ENCODE measurements at places on chromosomes 2 and 18.

- no peak for DNase-seq
These were observed 98.3 kb upstream of the LDLRAD4 start for GRCh38 chr18:13120255-13120654.

GRCh38 chr18:79583426-79583825 is 96.2 kb upstream of the CTDP1 start:
- no peak for DNase-seq

DNA sequence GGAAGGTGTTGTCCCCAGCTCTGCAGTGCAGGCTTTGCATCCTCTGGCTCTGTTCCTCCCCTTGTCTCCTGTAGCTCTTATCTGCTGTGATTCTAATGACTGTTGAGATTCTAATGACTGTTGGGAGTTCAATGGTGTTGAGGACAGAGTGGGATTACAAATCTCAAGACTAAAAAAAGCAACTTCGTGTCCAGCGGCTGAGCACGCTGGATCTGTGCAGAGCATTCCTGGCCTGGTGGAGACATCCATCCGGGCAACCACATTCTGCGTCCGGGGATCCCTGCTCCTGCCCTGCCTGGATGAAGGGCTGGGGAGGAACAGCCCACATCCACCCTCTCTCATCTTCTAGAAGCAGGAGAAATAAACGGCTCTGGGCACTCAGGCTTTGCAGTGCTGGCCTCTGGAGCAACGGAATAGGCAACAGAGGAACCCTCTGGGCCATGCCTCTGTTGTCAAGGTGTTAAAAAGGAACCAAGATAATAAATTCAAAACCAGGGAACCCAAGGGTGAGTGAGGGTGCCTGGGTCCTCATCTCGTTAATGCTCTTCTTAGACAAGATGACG is 106.7 kb upstream of the ASB18 start:
- no peak for DNase-seq

DNA sequence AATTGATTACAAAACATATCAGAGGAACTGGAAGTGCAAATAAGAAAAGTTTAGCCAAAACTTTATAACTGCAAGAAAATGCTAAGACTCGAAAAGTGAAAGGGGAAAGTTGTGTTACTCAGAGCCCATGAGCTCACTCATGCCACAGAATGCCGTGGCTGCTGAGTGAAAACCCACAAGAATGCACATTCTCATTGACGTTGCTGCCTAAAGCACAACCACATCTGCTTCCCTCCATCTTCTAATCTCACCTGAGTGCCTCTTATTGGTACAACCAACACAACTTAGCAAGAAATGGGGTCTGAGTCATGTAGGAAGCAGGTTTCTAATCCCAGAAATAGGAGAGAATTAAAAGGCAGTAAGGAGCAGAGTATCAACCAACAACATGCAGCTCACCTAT is 259.7 kb downstream of the LNPK start:
- DNase-seq = peak; percentile 28

- no peak for DNase-seq
These were observed 2036.2 kb upstream of the PIK3C3 start for GRCh38 chr18:39918847-39919246.

- DNase-seq = no peak
These were observed 214.3 kb upstream of the LYPD1 start for GRCh38 chr2:132884292-132884691.

DNA sequence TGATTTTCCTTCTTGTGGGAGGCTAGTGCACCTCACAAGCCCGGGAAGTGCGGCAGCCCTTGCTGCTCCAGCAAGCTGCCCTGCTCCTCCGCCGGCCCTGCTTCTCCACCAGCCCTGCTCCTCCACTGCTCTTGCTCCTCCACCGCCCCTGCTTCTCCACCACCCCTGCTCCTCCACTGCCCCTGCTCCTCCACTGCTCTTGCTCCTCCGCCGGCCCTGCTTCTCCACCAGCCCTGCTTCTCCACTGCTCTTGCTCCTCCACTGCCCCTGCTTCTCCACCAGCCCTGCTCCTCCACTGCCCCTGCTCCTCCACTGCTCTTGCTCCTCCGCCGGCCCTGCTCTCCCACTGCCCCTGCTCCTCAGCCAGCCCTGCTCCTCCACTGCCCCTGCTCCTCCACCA is 95.6 kb downstream of the NDUFA10 start:
- no peak for DNase-seq

GRCh38 chr18:49778826-49779465 is 34.4 kb downstream of the ACAA2 start:
- no peak for DNase-seq

DNA sequence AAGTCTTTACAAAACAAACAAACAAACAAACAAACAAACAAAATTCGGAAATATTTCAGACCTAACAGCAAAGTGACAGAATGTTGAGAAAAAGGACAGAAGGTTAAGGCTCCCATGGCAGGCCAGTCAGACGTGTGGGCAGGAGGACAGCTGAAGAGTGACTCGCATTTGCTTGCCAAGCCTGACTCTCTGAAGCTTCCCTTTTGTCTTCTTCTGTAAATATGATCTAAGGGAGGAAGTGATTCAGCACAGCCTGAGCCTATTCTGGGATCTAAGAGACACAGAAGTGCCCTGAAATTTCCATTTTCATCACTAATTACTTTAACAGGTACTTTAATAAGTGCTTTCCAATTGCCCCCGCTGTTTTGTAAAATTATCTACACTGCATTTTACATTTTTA is 134.0 kb upstream of the LYPD1 start:
- peak; percentile 82 for DNase-seq

DNA sequence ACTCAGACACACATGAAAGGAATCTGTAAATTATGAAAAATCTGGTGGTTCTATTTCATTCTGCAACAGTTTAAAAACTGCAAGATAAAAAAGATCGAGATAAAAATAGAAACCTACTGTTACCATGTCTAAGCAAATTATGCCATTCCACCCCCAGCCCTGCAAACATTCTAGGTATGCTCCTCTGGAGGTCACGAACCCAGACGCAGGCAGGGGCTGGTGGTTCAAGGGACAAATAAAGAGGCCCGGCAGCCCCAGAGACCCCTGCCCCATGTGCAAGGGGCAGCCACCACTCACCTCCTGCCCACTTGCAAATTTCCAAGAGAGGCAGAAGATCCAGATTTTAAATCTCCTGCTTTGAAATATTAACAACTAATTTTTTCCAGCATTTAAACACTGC is 210.5 kb downstream of the ANAPC1 start:
- no peak for DNase-seq

- no peak for DNase-seq
These were observed 463.2 kb downstream of the CDH2 start for GRCh38 chr18:27713738-27714095.

DNA sequence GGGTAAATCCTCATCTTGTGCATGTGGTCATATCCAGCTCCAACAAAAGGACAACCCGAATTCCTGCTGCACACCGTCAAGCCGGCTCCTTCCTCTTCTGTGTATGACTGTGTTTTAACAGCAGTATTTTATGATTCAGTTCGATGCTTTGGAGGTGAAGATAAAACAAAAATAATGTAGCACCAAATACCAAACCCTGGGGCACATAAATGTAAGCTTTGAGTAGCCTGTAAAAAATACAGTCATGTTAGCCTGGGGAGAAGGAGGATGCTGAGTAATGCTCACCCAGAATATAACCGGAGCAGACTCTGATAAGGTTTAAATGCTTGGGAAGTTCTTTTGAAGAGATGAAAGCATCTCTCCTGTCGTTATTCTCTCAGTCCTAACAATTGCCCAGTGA is 225.0 kb downstream of the SUCLG1 start:
- peak; percentile 45 for DNase-seq

GRCh38 chr2:45681675-45682074 is 30.2 kb downstream of the PRKCE start:
- peak; percentile 92 for DNase-seq

GRCh38 chr2:64787698-64788097 is 134.0 kb upstream of the SERTAD2 start:
- DNase-seq = no peak

DNA sequence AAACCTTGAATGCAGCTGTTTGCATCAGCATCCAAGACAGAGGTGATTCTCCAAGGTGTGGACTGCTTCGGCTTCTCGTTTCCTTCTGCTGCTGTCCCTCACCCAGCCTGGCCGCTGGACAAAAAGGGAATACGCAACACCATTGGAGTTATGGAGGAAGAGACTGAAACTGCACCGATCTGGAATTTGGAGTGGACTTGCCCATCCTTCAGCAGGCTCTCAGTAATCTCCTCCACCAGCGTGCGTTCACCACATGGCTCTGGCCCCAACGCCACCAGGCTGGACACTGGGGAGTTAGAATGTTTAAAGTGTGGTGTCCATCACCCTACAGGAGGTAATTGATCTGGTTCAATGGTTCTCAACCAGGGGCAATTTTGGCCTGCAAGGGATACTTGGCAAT is 41.4 kb upstream of the ID2 start:
- DNase-seq = no peak

- no peak for DNase-seq
These were observed 25.6 kb downstream of the SEMA4F start for GRCh38 chr2:74679615-74680014.

GRCh38 chr2:7190587-7191324 is 273.5 kb downstream of the RNF144A start:
- no peak for DNase-seq

DNA sequence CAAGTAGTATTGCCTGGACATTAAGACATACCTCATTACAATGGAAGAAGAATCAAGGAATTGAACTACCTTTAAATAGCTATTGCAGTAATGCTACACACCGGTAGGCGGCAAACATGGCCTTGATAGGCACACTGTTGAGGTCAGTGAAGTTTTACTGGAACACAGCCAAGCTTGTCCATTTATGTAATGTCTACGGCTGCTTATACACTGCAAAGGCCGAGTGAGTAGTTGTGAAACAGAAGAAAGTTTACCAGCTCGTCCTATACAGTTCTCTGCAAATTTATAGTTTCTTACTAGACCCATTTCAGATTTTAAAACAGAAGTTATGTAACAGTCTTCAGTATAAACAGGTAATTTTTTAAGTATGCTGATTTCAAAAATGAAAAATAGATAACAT is 38.8 kb downstream of the PPP4R1 start:
- DNase-seq = peak; percentile 95

DNA sequence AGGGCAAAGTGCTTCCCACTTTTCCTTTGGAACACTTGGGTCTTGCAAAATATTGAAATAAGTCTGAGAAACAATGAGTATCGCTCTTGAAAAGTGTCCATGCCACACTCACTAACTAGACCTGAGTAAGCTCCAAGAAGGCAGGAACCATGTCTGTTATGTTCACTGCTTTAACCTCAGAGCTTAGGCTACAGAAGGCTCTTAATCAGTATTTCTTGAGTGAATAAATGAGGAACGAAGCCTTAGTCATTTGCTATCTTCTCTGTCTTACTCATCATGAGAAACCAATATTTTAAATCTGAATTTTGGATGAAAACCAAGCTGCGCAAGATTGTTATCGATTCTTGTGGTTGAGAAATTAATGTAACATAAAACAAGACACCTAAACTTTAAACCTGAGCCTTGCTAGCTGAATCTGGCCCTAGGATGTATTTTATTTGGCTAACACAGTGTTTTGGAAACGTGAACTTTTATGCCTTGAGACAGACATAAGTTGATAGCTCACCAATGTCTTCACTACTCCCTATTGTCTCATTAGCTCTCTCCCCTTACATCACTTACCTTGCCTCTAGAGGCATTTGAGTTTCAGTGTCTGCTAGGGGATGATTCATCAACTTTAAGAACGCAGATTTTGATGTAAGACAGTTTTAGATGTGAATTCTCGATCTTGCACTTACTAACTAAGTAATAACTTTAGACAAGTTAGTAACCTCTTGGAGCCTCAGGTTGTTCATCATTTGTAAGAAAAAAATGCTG is 392.8 kb upstream of the MEIS1 start:
- no peak for DNase-seq

GRCh38 chr2:141927536-141927935 is 203.3 kb downstream of the LRP1B start:
- no peak for DNase-seq

- DNase-seq = no peak
These were observed 186.5 kb upstream of the ID2 start for GRCh38 chr2:8495189-8495989.

DNA sequence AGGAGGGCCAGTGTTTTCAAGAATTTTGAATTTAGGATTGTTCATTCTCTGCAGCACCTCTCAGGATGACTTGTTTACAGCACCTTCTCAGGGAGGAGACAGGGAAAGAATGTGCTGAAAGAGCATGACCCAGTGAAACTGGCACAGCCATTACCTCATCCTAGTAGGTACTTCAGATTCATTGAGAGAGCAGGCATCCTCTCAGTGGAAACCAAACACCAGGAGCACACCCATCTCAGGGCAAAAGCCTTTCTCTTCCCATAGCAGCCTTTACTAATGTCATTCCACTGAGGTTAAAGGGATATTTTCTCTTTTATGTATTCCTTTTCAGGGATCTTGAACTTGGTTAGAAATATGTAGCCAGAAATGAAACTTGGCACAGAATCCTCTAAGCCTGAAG is 2.6 kb downstream of the MAP2 start:
- DNase-seq = peak; percentile 47

- DNase-seq = no peak
These were observed 125.3 kb downstream of the SH3RF3 start for GRCh38 chr2:109254174-109254904.

DNA sequence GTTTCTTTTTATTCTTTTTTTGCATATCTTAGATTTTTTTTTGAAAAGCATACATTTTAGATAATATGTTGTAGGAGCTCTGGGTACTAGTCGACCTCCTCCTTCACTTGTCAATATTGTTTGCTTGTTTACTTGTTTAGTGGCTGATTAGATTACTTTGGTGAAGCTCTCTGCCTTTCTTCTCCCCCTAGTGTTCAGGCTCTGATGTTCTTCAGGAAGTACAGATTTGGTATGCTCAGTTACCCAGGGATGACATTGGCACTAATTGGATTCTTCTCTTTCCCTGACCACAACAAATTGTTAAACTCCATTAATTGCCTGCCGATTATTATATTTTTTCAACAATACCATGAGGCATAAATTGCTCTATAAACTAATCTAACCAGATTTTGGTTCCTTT is 491.2 kb downstream of the SUCLG1 start:
- no peak for DNase-seq

DNA sequence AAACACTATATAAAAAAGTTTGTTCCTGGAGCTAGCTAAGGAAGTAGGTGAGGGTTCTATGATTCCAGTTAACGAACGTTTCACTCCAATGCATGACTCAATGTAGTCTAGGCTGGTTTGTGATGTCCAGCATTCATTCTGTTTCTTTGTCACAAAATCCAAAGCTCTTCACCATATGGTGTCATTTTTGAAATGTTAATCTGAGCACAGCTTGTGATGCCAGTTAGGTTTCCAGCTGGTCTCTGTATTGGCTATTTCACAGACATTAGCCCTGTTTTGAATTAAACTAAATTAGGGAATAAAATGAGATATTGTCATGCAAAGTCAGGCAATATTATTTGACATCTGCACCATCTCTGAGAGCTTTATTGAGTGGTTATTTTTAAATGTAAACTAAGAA is 159.4 kb downstream of the RBM43 start:
- DNase-seq = no peak

All from PC-3 (cell line).